ENCODE measurements at places on chromosomes 7 and 10.

DNA sequence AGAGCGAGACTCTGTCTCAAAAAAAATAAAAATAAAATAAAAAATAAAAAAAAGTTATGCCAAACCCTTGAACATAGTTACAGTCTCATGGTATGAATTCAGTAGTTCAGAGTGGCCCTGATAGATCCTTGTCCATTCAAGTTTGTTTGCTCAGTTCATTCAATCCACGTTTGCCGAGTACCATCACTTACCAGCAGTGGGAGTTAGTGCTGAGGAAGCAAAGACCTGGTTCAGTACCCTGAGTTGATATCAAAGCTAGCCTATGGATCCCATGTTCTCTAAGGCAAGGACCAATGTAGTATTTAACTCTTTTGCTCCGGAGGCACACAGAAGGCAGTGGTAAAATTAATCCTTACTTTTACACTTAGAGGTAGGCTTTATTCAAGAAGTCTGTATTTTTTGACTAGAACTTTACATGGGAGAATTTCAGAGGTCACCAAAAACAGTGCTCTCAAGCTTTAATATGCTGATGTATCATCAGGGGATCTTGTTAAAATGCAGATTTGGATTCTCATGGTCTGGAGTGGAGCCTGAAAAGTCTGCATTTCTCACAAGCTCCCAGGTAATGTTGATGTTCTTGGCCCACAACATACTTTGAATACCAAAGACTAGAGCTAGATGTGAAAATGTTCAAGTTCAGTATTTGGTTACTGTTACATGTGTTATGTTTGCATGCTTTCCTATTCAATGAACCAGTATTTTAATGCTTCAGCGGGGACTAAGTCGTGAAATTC, 38.1 kb upstream of the HBP1 start:
- DNase-seq = no peak

- no peak for DNase-seq
These were observed 739 bp upstream of the MEST start for GRCh38 chr7:130490888-130491804.

- DNase-seq = peak; percentile 86
These were observed 65.1 kb downstream of the PPP1R3C start for GRCh38 chr10:91567815-91568214.

GRCh38 chr10:672992-673391, 16.5 kb downstream of the DIP2C start:
- no peak for DNase-seq

GRCh38 chr10:31319602-31320549, 860 bp downstream of the ZEB1 start:
- DNase-seq = no peak

DNA sequence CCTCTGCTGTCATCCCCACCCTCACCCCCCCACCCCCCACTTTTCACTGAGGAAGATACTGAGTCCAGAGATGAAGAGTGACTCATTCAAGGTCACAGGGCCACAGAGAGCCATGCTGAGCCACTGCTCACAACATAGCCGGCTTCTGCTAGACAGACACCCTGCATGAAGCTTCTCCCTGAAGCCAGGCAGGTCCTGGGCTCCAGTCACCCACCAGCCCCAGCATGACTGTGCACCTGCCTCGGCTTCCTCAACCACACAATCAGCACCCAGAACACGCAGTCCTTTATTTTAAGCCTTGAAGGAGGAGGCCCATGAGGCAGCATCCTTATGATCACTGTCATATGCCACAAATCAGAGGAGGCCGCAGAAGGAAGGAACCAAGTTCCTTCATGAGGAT, 19.2 kb upstream of the PRKAG2 start:
- no peak for DNase-seq

DNA sequence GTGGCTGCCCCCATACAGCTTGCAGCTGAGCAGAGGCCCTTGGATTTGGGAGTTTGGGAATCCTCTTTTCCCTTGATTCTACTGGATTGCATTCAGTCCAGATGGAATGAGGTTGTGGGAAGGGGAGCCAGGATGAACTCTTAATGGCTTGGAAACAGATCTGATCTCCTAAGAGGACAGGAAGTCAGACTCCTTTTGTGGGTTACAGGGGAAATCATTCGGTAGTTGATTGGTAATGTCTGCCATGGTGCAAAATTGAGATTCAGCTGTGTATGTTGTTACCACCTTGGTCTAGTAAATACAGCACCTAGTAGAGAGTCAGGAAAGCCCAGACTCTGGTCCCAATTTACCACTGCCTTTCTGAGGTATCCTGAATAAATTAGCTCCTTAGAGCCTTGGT, 144.2 kb upstream of the TNRC18 start:
- no peak for DNase-seq

GRCh38 chr10:92845921-92846320, 2.4 kb upstream of the EXOC6 start:
- no peak for DNase-seq

DNA sequence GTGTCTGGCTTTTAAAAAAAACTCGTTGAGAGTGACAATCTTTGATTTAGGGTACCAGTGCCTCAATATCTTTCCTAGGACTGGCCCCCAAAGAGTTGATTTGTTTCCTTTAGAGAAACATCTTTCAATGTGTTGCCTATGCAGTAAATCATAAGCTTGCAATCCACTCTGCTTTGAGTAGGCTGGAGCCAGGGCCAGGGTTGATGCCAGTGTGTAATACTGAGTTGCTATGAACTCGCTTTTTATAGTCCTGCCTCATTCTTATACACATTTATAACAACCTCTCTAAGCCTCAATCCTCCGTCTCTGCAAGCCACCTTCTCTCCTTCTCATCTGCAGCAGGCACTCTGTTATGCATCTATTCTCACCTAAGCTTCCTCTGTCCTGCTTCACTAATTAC, 674.9 kb upstream of the POM121L12 start:
- no peak for DNase-seq

GRCh38 chr10:76188216-76188615, 756.8 kb downstream of the LRMDA start:
- DNase-seq = no peak

GRCh38 chr7:52271703-52272102, 763.7 kb upstream of the POM121L12 start:
- no peak for DNase-seq

GRCh38 chr7:20825555-20825954, 38.9 kb upstream of the SP8 start:
- DNase-seq = no peak

- no peak for DNase-seq
These were observed 21.8 kb upstream of the CDK14 start for GRCh38 chr7:90574146-90574819.

GRCh38 chr7:157977717-157978496, 609.7 kb downstream of the PTPRN2 start:
- DNase-seq = no peak

DNA sequence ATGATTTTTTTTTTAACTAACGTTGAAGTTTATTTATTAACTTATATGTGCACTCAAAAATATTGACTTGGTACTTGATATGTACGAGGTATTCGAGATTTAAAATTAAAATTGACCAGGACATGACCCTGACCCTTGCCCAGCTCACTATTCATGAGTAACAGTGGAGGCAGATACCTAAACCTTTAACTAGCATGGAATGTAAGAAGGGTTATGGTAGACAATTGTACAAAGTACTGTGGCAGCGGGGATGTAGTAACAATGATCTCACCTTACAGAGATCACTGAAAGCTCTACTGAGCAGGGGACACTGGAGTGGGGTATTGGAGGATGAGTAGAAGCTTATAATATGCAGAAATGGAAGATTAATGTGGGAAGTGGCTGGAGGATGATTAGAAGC, 60.8 kb downstream of the ADRA2A start:
- DNase-seq = no peak

DNA sequence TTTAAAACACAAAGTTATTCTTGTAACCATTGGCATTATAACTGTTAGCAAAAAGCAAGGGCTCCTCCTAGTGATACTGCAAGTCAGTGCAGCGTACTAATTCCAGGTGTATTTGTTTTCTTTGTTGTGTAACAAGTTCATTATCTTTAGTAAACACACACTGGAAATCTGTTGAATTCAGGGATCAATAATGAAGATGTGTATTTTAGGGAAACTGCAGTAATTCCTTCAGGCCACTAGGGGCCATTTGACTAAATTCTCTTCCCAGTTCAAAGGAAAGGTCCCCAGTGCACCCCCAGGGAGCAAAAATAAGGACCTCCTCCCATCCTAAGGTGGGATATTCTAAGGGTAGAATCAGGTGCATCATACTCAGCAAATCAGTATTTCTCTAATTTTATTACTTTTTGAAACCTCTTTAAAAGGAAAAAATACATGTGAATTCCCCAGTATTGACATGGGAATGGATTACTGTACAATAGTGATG, 158.6 kb upstream of the LYZL1 start:
- peak; percentile 59 for DNase-seq

DNA sequence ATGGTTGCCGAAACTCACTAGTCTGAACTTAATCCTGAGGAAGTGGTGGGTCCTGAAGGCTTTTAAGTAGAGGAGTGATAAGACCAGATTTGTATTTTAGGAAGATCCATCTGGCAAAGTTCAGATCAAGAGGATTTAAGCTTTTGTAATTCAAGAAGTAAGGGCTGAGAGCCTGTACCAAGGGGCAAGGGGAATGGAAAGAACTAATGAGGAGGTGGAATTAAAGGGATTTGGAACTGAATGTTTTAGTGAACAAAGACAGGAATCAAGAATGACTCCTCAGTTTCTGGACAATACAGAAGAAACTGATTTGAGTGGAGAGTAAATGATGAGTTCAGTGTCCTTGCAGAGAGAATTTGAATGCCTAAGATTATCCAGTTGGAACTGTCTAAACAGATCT, 249.0 kb downstream of the C7orf25 start:
- no peak for DNase-seq

- no peak for DNase-seq
These were observed 26.5 kb upstream of the TMEM229A start for GRCh38 chr7:124059375-124059774.

- no peak for DNase-seq
These were observed 120.2 kb upstream of the TNS3 start for GRCh38 chr7:47702080-47702479.

DNA sequence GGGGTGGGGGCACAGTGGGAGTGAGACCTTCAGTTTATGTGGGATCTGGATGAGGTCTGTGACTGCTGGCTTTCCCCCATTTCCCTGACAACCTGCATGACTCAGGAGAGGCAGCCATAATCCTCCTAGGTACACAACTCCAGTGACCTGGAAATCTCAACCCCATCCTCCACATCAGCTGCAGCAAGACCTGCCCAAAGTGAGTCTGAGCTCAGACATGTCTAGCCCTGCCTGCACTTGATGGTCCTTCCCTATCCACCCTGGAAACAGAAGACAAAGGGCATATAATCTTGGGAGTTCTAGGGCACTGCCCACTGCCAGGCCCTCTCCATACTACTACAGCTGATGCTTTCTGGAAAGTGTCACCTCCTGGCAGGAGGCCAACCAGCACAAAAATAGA, 75.6 kb downstream of the GRM8 start:
- peak; percentile 68 for DNase-seq

DNA sequence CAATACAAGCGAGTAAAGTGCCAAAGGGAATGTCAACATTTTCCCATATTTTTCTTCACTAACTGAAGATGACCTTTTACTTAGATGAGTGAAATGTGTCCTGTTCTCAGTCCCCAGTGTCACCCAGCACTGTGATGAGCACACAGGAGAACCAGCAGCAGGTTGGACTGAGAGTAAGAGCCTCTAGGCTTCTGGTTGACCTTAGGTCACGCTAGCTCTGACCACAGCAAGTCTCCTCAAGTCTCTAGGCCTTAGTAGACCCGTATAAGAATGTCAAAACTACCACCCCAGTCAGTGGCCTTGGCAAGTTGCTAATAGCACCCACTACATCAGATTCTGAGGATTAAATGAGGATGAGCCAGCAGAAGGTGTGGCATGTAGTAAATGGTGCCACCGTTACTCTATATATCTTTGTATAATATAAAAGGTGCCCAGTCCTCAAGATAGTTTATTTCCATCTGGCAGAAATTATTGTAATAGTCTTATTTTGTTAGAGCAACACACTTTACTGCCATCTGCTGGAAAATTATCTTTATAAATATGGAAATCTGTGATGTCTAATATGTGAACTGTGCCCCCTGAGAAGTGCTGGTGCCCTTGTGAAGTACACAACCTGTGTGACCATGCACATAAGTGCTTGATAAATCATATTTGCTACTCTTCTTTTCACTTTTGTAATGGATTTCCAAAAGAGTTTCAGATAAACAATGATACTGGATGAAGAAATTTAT, 75.7 kb downstream of the SPAG6 start:
- DNase-seq = peak; percentile 33

DNA sequence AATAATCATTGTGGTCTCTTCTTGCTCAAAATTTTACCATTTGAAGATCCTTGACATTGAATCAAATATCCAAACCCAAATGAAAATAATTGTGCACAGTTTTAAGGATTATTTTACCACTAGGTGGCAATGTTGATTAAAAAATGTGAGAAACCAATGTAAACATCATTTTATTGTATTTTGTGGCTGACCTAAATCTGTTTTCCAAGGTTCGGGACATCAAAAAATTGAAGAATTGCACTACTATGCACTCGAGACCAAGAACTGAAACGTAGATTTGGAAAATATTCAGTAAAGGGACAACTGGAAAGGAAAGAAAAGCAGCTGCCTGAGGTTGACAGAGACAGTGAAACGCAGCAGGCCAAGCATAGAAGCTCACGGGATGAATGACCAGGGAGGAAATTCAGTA, 259.3 kb downstream of the SNX13 start:
- peak; percentile 73 for DNase-seq

GRCh38 chr10:79222186-79222585, 125.1 kb upstream of the PPIF start:
- no peak for DNase-seq

- no peak for DNase-seq
These were observed 90.9 kb downstream of the SH3PXD2A start for GRCh38 chr10:103764296-103765088.

GRCh38 chr10:118914629-118915028, 114.9 kb upstream of the NANOS1 start:
- DNase-seq = no peak

GRCh38 chr7:88775838-88776237, 16.3 kb downstream of the ZNF804B start:
- no peak for DNase-seq

DNA sequence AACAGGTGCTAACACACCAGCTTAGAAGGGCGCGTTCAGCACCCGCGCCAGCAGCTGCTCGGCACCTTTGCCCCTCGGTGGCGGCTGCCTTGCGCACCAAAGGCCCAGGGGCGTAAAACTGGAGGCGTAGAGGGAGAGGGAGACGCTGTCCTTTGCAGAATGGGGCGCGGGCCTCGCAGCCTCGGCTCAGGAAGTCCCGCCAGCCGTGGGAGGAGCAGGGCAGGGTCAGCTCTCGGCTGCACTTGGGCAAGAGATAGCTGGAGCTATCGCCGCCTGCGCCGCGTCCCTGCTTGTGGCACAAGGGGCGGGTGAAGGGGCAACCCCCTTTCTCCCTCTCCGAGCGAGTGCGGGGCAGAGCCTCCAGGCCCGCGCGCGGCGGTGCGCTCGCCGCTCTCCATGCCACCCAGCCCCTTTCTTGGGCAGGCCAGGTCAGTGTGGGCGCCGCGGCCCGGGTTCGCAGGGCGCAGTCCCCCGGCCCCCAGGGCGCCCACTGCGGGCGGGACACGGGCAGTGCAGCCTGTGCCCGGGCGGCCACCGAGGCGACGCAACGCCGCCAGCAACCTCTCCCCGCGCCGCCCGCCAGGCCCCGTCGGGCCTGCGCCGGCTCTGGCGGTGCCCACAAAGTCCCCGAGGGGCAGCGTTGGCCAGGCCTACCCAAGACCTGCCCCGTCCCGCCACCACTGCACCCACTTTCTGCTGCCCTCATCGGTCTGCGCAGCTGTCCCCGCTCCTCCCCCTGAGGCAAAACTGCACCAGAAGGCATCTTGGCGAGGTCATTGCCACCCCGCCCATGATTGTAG, 4.1 kb downstream of the NEUROD6 start:
- no peak for DNase-seq

Data from bronchial epithelial cell (primary cell).